ENCODE measurements at places on chromosomes 3 and 15.

- DNase-seq, result no peak
Measured at GRCh38 chr15:41932511-41933289, 38.8 kb upstream of the SPTBN5 start.

DNA sequence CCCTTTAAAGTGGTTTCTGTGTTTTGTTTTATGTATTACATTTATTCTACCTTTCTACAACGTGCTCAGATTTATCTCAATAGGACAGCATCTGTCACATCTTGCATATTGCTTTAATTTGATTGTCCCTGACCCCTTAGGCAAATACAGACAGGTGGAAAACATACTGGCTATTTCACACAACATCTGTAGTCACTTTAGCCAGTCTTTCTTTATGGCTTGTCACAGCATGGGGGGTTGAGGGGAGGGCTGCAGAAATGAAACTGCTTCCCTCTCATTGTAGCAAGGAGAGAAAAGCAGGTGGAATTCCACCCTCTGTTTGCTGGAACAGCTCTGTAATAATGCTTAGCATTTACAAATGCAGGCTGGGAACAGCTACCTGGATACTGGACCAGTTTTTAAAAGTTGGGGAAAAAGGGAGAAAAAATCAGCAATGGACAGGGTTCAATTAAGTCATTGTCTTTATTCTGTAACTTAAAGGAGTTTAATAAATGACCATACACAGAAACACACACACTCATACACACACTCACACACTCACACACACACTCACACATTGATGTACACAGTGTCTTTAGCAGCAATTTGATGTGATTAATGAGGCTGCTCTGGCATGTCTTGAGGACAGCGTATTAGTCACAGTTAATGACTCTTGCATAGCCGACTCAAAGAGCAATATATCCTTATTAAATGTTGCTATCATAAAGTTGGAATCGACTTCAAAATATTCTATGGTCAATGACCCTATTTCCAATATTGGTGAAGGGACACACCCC, 283.7 kb upstream of the GBE1 start:
- no peak for DNase-seq

DNA sequence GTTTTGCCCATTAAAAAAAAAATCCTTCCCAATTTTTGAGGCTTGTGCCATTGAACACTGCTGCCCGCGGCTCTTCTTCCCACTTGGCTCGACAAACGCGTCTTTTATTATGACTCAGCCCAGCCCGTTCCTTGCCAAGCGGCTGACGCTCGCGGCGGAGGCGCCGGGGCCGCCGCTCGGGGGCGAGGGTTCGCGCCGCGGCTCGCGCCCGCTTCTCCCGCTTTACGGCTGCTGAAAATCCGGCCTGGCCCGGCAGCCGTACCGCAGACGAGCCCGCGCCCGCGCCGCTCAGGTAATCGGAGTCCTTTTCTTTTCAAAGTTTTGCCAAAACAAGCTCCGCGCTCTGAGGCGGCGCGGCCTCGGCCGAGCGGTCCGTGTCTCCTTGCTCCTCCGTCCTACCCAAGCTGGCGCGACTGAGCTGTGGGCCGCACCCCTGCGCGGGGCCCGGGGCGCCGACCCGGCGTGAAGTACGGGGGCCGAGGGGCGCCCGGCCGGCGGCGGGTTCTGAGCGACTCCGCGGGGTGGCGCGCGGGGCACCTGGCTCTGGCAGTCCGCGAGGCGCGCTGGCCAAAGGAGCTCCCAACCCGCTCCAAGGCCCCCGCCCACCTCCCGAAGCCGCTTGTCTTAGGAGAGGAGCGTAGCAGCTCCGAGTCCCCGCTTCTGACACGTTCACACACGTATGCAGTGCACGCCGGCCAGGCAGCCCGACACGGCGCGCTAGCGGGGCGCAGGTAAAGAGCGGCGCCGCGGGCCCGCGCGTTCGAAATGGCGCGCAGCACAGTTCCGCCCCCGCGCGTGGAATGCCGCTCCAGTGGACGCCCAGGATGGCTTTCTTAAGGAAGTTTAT, 418.2 kb upstream of the NAALADL2 start:
- DNase-seq, result peak; percentile 76

- DNase-seq, result no peak
Measured at GRCh38 chr3:107112356-107112755, 264.9 kb upstream of the CCDC54 start.

DNA sequence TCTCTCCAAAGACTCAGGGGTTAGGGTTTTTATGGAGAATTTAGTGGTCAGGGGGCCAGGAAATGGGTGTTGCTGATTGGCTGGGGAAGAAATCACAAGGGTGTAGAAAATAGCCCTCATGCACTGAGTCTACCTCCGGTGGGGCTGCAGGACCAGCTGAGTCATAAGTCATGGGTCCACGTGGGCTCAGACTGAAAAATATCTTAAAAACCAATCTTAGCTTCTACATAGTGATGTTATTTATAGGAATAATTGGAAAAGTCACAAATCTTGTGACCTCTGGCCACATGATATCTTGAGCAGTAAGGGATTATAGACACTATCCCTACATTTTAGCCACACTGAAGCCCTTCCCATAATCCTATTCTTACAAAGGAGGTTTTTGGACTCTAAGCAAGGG, 224.0 kb downstream of the DPH6 start:
- no peak for DNase-seq

- DNase-seq, result no peak
Measured at GRCh38 chr3:127536830-127537812, 53.4 kb downstream of the TPRA1 start.

GRCh38 chr3:171189394-171190080, 163.0 kb upstream of the SLC2A2 start:
- DNase-seq, result no peak

- DNase-seq, result no peak
Measured at GRCh38 chr15:94610069-94610468, 378.7 kb downstream of the MCTP2 start.

GRCh38 chr3:27681249-27681748, 40.8 kb downstream of the EOMES start:
- DNase-seq, result peak; percentile 80

DNA sequence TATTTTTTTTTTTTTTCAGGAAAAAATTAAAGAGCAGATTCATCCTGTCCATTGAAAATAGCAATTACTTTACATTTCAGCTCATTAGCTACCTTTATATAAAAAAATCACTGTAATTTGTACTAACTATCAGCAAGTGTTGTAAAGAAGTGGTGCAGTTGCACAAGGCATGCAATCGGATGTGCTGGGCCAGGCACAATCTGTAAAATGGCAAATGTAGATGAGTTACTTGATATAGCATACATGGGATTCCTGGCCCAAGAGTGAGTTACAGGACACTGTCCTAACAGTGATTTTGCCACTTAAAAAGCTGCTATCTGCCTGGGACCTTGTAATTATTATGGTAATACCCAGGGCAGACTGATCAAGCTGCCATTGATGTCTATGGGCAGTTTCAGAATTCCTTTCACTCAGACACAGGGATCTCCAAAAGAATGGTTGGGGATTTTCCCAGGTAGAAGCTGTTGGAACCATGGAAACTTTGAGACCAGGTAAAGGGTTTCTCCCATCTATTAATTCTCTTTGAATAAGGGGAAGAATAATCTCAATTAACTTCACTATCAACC, 182.2 kb upstream of the ICE2 start:
- DNase-seq, result no peak

DNA sequence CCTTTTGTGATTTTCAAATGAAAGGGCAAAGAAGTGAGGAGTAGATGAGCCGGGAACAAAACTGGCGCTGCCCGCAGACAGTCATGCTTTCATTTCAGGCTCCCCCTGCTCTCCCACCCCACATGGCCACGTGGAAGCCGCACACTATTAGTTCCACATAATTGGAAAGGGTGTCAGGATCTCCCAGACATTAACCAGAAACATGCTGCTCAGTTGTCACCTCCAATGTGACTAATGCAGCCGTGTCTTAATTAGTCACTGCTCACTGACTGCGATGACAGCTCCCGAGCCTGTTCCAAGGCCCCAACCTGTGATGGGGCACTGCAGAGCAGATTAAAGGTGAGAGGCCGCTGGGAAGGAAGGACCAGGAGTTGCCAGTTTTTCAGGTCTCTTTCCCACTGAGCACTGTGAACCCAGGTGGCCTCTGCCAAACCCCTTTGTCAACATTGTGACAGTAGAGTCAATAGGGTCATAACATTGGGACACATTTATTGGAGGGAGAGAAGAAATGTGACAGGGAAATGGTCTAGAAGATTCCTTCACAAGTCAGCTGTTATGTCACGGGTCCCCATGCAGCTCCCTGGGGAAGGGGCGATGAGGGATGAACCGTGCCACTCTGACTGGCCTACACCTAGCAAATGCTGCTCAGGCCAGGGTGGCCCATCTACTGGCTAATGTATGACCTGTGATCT, 38.6 kb upstream of the SFMBT1 start:
- DNase-seq, result no peak

GRCh38 chr3:71048948-71049347, 534.6 kb downstream of the FOXP1 start:
- DNase-seq, result no peak

DNA sequence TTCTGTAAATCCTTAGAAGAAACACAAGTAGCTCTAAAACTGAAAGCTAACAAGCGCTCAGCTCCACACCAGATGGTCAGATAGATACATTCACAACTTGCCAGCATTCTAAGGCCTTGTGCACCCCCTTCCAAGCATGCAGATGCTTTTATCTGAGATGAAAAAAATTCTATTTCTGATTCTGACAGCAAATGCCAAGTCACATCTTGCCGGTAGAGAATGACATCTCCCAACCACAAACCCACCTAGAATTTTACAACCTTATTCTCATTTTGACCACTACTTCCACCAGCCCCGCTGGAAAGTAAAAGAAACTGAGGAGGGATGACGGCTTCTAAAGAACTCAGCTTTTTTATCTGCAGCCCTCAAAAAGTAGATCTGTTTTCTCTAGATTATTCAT, 57.7 kb downstream of the SUMF1 start:
- DNase-seq, result peak; percentile 93

GRCh38 chr3:128846486-128846891, 32.9 kb upstream of the ACAD9 start:
- DNase-seq, result no peak

GRCh38 chr15:40349163-40349562, 1.7 kb upstream of the PHGR1 start:
- no peak for DNase-seq

- DNase-seq, result peak; percentile 64
Measured at GRCh38 chr3:28935146-28935545, 345.7 kb upstream of the RBMS3 start.

GRCh38 chr3:65262548-65262947, 574.7 kb upstream of the ADAMTS9 start:
- no peak for DNase-seq

GRCh38 chr15:48170981-48171380, 7.1 kb downstream of the MYEF2 start:
- DNase-seq, result no peak

DNA sequence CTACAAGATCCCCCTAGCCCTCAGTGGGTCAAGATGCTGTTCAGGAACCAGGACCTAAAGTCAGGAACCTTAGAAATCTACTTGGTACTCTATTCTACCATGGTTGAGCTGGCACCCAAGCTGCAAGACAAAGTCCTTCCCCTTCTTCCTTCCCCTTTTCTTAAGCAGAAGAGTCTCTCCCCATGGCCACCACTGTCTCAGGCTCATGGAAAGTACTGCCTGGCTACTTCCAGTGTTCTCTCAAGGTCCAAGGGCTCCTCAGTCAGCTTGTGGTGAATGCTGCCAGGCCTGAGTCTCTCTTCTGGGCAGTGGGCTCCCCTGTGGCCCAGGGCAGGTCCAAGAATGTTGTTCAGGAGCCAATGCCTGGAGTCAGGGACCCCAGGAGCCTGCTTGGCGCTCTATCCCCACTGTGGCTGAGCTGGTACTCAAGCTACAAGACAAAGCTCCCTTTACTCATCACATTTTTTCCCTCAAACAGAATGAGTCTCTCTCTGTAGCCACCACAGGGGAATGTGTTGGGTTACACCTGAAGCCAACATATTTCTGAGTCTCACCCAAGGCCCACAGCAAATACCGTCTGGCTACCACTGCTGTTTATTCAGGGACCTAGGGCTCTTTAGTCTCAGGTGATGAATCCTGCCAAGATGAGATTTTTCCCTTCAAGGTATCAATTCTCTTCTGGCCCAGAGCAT, 18.1 kb upstream of the SLC27A2 start:
- no peak for DNase-seq

DNA sequence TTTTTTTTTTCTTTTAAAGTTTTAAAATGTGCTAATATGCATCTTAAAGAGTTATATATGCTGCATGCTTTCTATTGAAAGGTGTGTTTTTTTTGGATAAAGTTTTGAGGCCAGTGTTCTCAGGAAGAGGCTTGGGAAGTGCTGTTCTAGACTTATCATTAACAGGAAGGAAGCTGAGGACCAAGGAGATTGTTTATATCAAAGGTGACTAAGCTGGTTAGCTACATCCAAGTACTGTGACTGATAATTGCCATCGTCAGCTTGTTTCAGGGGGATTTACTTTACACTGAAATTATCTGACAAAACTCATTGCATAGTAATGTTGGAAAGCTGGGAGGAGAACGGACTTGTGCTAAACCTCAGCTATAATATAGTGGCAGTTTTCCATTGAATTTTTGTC, 36.3 kb upstream of the UTS2B start:
- DNase-seq, result no peak

GRCh38 chr3:149705416-149705815, 46.9 kb downstream of the COMMD2 start:
- no peak for DNase-seq

GRCh38 chr15:84625123-84625522, 24.3 kb downstream of the ZSCAN2 start:
- no peak for DNase-seq

GRCh38 chr3:196660381-196661166, 21.1 kb downstream of the NRROS start:
- DNase-seq, result no peak

- DNase-seq, result no peak
Measured at GRCh38 chr15:43433165-43433564, 59.8 kb downstream of the TP53BP1 start.

DNA sequence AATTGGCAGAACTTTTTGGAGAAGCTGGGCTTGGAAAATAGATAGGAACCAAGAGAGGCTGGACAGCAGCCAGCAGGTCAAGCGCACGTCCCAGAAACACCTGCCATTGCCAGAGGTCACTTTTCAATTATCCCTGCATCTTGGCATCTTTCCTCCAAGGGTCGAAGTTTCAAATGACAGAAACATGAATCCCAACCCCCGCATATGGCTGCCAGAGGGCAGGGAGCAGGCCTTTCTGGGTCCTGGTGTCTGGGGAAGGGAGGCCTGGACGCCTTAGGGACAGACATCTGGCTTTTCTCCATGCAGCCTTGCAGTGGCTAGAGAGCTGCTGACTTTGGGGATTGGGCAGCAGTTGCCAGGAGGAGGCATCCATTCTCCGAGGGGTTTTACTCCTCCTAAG, 164.5 kb upstream of the TPM1 start:
- DNase-seq, result no peak

- DNase-seq, result no peak
Measured at GRCh38 chr3:184815046-184815930, 3.3 kb downstream of the VPS8 start.

- DNase-seq, result no peak
Measured at GRCh38 chr3:71102111-71102983, 481.2 kb downstream of the FOXP1 start.

DNA sequence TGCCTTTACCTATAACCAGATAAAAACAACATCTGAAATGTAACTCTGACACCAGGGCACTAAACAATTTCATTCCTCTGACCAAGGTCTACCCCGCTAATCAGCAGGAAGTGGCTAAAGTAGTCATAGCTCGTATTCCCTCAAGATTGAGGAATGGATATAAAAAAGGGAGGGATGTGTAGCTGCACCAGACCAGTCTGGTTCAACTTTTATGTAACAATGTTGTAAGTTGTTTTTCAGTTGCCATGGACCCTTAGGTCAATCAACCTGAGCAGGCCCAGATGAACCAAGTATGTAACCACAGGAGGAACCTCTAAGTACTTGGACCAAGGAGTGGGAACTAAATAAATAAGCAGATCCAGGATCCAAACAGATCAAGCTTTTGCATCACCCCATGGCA, 28.4 kb upstream of the IFT57 start:
- DNase-seq, result no peak

Data from OCI-M1 (cell line).